ENCODE measurements at places on chromosomes 12 and 14. TPM values are rescaled to one million over a fixed set of nuclear protein-coding genes. Genes with fewer than 3 reads are reported as not detected.

JDP2 gene
- total RNA-seq = 1.6 TPM

TSPAN19 gene
- total RNA-seq = not detected

GPR84 gene
- 0.31 TPM for total RNA-seq

ANO4 gene
- not detected for total RNA-seq

POP5 gene
- 55.4 TPM for total RNA-seq

TFCP2 gene
- 37.9 TPM for total RNA-seq

CLEC2A gene
- total RNA-seq = not detected

KLRC3 gene
- 0.30 TPM for total RNA-seq

RAD51AP1 gene
- 30.3 TPM for total RNA-seq

CMA1 gene
- total RNA-seq = not detected

TTC9 gene
- 15.7 TPM for total RNA-seq

LRFN5 gene
- total RNA-seq = not detected

C3AR1 gene
- total RNA-seq = 2.3 TPM

ZBTB1 gene
- total RNA-seq = 90.1 TPM

FAM181A gene
- total RNA-seq = not detected

MAP3K9 gene
- total RNA-seq = 8.7 TPM

GLT1D1 gene
- total RNA-seq = not detected

CCDC175 gene
- total RNA-seq = not detected

ASB2 gene
- 24.2 TPM for total RNA-seq

RNF34 gene
- total RNA-seq = 85.7 TPM

NCOR2 gene
- total RNA-seq = 96.0 TPM

OR4E2 gene
- not detected for total RNA-seq

CCDC60 gene
- total RNA-seq = not detected

CD163 gene
- total RNA-seq = not detected

HOXC4 gene
- total RNA-seq = 0.17 TPM

BDKRB1 gene
- not detected for total RNA-seq

HSPA2 gene
- 2.4 TPM for total RNA-seq

LMNTD1 gene
- not detected for total RNA-seq

MIP gene
- not detected for total RNA-seq

GDF3 gene
- not detected for total RNA-seq

INHBE gene
- not detected for total RNA-seq

SELPLG gene
- total RNA-seq = 224 TPM

SLC25A47 gene
- not detected for total RNA-seq

RTL1 gene
- not detected for total RNA-seq

TAS2R14 gene
- total RNA-seq = 1.6 TPM

CCDC38 gene
- not detected for total RNA-seq

NEUROD4 gene
- total RNA-seq = not detected

NINJ2 gene
- total RNA-seq = 3.5 TPM
